ENCODE measurements at places on chromosomes 6 and 20.

DNA sequence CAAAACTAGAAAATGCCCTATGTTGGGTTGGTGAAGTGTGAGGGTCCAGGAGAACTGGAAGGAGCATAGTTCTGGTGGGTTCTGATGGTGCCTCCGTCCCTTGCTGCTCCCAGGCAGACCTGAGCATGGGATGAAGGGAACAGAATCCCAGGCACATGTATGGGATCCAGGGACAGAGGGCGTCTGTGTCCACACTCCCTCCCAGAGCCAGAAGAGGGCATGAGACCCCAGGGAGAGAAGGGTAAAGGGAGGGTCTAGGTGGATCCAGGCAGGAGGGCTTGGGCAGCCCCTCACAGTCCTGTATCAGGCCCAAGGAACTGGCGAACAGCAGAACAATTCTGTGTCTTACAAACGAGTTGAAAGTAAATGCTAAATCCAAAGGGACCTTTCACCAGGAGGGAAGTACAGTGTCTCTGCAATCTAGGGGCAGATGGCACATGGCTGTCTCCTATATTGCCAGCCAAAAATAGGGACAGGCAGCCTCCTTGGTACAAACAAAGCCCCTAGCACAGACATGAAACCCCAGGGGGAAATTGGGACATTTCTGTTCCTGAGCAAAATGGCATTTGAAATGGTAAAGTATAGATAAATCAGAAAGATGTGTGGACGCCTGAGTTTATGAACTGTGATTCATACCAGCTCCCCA lies 2.5 kb upstream of the BPIFA1 start:
- DNase-seq, result no peak

DNA sequence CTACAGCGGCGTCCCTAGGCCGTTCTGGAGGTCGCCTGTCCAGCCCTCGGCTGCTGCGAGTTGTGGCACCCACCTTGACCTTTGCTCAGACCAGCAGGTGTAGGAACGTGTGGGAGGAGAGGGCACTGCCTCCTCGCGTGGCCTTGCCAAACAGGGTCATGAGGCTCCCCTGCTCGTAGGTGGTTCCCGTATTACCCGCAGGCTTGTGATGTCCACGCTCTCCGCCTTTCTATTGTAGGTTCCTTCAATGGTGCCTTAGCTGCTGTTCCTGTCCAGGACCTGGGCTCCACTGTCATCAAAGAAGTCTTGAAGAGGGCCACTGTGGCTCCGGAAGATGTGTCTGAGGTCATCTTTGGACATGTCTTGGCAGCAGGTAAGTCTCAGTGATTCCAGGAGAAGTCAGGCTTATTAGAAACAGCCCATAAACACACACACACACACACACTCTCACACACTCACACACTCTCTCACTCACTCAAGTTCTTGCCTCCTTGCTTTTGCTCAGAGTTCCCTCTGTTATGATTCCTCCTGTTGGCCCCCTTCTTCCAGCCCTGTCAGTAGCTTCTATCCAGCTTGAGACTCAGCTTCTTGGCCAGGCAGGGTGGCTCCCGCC lies 942 bp downstream of the ACAT2 start:
- DNase-seq, result peak; percentile 29

DNA sequence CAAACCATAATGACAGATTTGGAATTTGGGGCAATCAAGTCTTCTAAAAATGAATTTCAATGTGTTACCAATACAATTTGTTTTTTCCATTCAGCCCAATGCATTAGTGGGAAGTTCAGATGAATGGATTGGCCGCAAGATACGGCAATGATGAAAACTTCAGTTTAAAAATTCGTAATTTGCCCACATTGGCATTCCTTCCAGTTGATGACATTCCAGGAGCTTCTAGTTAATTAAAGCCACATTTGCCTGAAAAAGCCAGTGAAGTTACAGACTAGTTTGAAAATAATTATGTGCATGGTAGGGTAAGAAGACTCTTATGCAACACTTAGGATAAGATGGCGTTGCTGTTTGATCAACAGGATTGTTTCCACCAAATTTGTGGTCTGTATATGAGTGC lies 46.2 kb downstream of the NHLRC1 start:
- DNase-seq, result no peak

GRCh38 chr20:44646641-44647274 lies 4.7 kb downstream of the ADA start:
- DNase-seq, result peak; percentile 59

GRCh38 chr20:10508060-10508459 lies 73.0 kb downstream of the SLX4IP start:
- DNase-seq, result no peak

DNA sequence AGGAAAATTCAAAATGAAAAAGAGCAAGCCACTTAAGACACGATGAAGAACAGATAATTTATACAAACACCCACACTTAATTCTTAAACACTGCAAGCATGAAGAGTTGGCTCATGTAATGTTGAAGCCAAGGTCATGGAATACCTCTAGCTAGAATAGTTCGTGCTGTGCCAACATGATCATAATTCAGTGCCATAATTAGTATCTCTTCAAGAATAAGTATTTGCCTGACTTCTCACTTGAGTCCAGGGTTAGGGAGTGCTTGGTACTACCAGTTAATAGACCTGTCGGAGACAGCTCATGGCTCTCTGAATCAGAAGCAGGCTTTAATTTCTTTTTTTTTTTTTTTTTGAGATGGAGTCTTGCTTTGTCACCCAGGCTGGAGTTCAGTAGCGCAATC lies 206.3 kb downstream of the UNC5CL start:
- no peak for DNase-seq

- DNase-seq, result no peak
Measured at GRCh38 chr20:44350567-44350966, 4.9 kb upstream of the HNF4A start.

DNA sequence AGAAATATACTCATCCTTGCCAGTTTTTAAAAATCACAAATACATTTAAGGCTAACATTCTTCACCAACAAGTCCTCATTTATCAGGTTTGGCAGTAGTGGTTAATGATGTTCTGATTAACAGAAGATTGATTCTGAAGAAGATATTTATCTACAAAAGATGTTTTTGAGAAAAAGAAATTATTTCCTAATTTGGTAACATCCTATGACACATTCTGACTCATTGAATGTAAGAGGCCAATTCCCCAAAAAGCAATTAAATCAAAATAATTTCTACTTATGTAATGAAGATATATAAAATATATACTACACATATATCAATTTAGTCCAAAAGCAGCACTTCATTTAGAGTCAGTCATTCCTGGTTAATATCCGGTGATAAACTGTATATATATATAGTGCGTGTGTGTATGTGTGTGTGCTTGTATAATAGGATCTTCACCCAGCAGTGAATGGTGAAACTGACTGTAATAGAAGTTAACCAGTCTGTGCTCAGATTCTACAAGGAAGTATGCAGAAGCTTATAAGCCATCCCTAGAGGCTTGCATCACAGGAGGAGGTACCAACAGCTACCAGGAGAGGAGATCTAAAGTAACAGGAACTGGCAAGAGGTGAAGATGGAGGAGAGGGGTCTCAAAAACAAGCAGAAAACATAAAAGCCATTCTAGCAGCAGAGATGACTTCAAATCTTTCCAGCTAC lies 82.9 kb upstream of the MARCKS start:
- DNase-seq, result no peak

DNA sequence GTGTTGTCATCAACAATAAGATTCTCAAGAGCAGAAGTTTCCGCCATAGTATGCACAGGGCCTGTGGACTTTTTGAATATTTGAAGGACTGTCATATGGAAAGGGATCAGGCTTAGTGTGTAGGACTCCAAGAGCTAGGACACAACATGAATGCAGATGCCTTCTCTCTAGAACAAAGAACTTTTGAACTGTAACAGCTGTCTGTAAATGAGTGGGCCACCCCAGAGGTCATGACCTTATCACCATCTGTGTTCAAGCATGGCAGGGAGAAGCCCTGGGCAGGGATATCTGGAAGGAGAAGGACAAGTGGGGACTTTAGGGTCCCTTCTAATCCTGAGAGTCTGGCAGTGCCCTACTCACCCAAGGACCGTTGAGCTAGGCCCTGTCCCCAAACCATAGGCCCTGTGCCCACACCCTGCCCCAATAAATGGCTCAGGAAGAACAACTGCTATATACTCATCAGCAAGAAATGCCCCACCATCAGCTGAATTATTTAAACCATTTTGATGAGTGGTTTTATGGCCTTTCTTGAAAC lies 70.6 kb downstream of the MTHFD1L start:
- DNase-seq, result no peak

DNA sequence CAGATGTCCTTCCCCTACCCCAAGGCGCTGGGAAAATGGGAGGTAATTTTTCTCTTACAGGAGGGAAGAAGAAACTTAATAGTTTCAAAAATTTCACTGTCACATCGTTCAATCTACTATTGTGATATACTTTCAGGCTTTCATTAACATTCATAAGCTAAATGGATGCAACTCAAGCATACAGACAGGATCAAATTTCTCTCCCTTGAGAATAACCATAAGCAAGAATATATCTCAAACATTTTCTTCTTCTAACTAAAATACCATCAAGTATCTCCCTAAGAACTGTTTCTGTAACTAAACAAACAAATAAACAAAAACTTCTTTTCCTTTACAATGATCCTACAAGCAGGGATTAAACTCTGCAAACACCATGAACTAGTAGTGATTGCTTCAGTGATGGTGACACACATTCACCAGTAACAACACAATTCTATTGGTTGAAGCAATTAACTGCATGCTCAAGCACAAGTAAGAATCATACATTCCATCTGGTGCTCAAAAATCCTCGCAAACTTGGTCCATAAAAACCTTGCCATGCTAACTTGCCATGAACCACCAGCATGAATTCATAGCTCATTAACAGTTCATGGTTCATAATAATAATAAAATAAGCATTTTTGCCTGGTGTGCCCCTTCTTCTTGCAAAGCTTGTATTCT lies 183.8 kb downstream of the PTPRK start:
- no peak for DNase-seq

- DNase-seq, result no peak
Measured at GRCh38 chr6:151051164-151051563, 185.7 kb downstream of the MTHFD1L start.

DNA sequence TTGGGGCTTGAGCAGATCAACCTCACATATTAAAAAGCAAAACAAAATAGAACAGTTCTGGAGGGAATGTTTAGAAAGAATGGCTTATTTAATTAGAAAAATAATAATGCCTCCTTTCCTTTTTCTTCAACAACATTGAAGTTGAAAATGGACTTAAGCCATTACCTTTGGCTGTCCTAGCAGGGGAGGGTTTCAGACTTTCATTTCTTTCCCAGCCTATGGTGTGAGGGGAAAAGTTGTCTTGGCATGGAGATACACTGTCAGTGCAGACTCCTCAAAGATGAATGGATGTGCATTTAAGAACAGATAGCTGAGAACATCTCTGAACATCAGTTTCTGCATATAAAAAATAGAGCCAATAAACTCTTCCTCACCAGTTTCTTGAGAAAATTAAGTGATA lies 169.5 kb downstream of the PAX1 start:
- no peak for DNase-seq

- peak; percentile 89 for DNase-seq
Measured at GRCh38 chr20:12925210-12925755, 83.5 kb upstream of the SPTLC3 start.

DNA sequence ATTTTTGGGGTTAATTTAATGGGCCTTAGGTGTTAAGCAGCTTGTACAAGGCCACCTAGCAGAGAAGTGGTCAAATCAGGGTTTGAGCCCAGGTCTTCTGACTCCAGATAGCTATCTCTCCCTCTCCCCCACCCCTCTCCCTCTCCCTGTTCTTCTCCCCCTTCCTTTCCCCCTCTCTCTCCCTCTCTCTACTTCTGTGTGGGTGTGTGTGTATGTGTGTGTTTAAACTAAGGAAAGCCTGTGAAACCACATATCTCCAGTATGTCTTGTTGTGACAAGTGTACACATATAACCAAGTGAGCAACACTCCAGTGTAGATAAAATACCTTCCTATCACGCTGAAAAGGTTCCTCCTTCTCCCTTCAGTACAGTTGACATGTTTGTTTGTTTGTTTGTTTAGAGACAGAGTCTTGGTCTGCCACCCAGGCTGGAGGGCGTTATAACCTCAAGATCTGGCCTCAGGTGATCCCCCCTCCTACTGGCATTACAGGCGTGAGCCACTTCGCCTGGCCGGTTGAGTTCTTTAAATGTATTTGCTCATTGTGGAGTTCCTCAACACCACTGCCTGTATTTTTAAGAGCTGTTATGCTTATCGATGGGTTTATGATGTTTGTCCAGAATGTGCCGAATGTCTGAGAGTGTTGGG lies 140.4 kb downstream of the JARID2 start:
- no peak for DNase-seq

DNA sequence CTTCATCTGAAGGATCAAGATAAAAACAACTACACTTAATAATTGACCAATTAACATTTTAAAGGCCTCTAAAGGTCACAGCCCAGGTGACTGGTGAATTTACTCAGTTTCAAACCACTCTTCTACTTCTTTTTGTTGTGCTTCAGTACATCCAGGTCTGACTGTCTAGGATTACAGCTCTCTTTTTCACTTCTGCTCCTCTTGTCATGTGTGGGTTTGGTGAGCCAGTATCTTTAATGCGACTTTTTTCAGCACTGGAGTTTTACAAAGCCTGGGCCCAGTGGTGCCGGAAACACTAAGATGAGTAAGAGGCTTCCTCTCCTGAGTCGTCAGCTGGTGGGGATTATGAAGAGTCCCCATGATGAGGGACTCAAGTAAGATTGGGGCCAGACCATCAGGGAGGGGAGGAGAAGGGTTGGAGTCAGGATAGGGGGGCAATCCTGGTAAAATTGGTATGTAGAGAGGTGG lies 27.0 kb downstream of the HECA start:
- no peak for DNase-seq

DNA sequence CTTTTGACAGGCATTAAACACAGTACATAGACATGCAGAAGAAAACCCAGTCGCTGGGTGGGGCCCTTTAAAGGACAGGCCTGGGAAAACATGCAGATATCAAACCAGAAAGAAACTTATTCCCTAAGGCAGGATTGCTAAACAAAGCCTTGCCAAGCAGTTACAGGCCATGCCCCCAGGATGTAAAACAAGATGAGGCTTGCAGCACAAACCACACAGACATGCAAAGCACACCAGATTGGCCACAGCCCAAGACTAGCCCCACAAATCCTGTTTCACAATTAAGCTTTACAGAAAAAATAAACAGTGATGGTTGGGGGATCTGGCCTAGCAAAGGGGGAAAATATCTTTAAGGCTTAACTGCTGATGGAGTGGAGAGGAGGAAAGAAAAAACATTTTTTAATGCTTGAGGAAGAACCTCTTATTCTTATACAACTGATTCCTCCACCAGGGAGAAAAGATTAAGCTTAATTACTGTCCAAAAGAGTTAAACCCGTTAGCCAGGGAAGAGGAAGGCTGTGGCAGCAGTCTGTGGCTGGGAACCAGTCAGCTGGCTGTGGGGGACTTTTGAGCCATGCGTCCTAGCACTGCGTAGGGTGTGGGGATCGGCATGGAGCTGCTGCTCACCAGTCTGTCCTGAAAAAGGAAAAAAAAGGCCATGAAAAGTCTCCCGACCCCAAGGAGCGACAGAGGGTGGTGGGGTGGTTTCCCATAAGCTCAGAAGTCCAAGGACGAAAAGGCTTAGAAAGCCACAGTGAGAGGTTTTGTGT lies 28.4 kb downstream of the COL19A1 start:
- peak; percentile 43 for DNase-seq

GRCh38 chr20:5448449-5449118 lies 131.8 kb upstream of the PROKR2 start:
- peak; percentile 6 for DNase-seq

Measured in NCI-H526 treated with DMSO at 0.1 percent for 48 hours (cell line).